ENCODE measurements at places on chromosomes 11 and 22.

DNA sequence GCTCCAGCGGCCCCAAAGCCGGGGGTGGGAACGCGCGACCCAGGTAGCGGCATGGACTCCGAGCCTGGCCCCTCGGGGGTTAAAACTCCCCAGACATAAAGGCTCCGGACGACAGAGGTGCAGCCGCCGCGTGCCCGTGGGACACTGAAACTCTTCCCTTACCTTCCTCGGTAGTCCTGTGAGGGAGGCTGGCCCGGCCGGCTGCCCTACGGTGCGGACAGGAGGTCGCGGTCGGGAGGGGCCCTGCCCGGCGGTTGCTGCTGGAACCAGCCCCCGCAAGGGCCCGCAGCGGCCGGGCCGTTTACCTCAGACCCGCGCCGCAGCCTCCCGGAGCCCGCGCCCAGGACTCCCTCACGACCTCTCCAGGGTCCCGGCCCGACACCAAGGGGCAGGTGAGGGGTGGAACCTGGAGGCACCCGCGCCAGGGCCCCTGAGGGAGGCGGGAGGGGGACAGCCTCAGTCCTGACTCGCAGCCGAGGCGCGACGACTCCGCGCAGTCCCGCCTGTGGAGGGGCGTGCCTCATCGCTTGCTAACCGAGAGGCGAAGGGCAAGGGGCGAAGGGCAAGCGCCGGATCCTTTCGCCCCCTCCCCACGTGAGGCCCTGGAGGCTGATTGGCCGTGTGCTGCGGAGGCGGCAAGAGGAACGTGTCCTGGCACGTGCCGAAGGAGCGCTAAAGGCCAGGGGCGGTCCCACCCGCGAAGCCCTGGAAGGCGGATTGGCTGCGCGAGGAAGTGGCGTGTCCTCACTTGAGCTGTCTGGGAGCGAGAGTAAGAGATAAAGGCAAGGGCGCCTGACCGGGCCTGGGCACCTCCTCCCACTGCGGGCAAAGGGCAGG is at the start of gene UPB1:
Gene UPB1, plus strand, starts transcription at position 805 of the 837 bp plus-strand sequence. CDS start 72 bp downstream, outside the sequence.
- DNase-seq, result no peak

DNA sequence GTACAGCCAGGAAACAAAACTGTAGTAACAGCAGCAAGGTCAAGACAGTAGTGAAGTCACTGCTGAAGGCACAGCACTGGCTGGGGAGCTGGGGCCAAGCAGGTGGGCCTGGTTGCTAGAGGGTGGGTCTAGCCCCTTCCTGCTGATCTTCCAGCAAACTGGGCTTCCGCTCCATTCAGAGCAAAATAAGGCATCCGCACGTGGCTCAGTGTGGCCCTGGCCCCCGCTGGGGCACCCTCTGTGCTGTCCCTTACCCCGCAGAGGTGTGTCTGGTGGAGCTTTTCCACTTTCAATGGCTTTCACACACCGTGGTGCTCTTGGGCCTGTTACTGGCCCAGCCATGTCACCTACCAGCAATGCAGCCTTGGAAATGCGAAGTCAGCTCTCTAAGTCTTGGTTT is 162.4 kb upstream of the B3GAT1 start:
- no peak for DNase-seq

GRCh38 chr22:27344546-27344945 is 457.0 kb downstream of the MN1 start:
- DNase-seq, result no peak

DNA sequence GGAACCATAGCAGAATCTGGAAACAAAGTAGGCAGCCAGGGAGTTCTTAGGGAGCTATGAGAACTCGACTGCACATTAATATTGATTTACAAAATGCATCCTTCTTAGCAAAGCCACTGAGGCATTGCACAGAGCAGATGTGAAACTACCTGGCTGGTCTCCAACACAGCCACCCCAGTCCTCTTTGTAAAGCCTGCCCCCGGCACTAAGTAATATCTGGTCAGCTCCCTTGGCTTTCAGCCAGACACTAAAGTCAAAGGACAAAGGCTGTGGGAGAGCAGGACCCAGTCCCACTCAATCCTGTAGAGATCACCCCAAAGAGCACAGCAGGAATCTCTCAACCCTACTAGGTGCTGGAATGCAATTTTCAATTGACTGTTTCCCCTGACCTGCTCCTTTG is 12.8 kb downstream of the XRRA1 start:
- DNase-seq, result no peak

GRCh38 chr11:8201644-8202365 is 33.0 kb upstream of the RIC3 start:
- DNase-seq, result no peak

GRCh38 chr11:112961751-112962578 is 745 bp downstream of the NCAM1 start:
- DNase-seq, result no peak
